ENCODE measurements at places on chromosomes 5 and 9.

DNA sequence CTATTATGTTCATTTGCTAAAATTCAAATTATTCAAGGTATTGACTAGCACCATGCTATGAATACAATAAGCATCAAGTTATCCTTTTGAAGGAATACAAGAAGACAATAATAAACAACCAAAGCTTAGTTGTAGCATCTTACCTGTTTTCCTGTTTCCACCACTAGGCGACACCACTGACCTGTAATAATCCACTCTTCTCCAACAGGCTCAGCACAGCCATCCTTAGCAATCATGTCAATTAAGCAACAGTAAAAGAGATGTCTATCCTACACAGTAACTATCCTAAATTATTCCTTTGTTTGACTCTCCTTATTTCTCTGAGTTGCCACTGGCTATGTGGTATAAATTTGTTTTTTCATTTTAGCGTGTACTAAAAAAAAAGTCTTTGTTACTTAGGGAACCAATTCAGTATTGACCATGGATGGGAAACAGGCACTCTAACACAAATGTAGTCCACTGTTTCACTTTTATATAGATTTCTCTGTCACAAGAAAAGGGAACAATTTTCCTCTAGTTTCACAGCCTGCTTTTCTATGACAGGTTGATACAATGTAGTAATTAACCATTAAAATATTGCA is 46.2 kb downstream of the PCA3 start:
- no peak for DNase-seq

DNA sequence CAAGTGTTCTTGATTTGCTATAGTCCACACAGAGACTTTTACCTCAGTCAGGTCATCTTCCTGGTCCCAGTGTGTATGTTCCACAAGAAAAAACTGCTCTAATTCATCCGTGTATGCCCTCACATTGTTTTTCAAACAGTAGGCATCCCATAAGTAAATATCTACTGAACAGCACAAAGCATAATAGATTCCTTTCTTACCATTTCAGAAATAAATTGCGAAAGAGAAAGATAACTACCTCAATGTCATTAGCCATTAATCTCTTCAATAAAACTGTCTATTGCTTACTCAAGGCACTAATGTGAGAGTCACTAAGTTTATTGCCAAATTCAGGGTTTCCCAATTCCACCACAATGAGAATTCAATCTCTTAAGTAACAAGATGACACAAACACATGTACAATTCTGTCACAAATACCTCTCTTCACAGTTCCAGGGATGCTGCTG is 9.6 kb downstream of the FBXW2 start:
- no peak for DNase-seq

DNA sequence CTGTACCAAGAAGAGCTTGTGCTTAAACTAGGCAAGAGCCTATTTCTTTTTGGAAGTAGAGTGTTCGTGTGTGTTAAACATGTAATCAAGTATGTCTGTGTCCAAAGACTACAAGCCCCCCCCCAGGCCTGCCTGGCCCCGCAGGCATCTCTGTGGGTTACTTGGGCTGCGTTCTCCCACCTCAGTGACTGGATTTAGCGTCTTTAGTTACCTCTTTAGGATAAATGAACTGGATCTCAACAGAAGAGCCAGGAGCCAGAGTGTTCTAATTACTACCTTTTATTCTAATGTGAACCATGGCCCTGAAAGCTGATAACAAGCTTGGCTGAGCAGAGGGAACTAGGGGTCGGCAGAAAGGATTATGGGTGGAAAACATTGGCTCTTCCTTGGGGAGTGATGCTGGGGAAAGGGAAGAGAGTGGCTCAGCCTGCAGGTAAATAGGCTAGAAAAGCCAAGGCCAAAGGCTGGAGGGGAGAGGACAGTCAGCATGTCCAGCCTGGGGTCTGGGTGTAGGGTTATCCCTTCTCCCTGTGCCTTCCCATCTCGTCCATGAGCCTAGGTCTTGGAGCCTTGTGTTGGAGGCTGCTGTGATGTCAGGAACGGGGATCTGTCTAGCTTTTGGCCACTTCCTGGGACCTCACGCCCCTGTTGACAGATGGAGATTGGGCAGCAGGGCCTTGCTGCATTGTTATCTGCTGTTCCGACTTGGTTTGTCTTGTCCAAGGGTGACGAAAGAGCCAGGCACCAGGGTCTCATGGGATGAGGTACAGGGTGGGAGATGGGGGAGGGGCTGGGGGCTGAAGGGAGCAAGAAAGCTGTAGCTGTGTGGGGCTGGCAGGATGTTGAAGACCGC is 11.1 kb downstream of the CD74 start:
- DNase-seq = no peak

DNA sequence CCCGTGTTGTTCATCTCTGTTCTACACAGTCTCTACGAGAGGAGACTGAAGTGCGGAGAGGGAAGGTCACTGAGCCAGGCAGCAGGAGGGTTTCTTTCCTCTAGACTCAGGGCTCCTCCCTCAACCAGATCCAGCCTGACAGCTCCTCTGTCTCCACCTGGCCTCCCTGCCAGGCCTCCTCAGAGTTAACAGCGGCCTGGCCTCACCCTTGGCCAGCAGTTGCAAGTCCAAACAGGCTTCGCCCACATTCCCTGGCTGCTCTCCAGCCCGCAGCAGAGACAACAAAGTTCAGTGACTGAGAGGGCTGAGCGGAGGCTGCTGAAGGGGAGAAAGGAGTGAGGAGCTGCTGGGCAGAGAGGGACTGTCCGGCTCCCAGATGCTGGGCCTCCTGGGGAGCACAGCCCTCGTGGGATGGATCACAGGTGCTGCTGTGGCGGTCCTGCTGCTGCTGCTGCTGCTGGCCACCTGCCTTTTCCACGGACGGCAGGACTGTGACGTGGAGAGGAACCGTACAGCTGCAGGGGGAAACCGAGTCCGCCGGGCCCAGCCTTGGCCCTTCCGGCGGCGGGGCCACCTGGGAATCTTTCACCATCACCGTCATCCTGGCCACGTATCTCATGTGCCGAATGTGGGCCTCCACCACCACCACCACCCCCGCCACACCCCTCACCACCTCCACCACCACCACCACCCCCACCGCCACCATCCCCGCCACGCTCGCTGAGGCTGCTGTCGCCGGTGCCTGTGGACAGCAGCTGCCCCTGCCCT is at the start of gene HRCT1:
Gene HRCT1, plus strand, starts transcription at position 291 of the 768 bp plus-strand sequence. Its CDS starts 86 bp downstream, at position 377.
- DNase-seq = peak; percentile 38

- DNase-seq = no peak
These were observed 14.1 kb upstream of the SFXN1 start for GRCh38 chr5:175464074-175464941.

DNA sequence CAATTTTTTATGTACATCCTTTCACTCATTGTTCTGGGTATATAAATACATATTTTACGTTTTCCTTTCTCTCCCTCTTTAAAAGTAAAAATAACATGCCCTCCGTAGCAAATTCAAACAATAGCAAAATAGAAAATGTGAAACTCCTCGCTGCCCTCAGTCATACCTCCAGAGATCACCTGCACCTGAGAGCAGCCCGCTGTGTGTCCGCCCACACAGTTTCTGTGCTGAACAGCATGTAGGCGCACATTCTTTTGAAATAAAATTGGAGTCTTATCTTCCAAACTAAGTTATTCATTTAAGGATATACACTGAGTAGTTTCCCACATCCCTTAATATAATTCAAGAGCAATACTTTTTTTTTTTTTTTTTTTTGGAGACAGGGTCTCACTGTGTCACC is 255.7 kb downstream of the AOPEP start:
- DNase-seq = no peak

GRCh38 chr5:153818626-153819025 is 220.1 kb downstream of the FAM114A2 start:
- no peak for DNase-seq

GRCh38 chr9:96720435-96720834 is 57.5 kb downstream of the ZNF510 start:
- no peak for DNase-seq

GRCh38 chr9:108953983-108954574 is 19.9 kb downstream of the ABITRAM start:
- DNase-seq = no peak

DNA sequence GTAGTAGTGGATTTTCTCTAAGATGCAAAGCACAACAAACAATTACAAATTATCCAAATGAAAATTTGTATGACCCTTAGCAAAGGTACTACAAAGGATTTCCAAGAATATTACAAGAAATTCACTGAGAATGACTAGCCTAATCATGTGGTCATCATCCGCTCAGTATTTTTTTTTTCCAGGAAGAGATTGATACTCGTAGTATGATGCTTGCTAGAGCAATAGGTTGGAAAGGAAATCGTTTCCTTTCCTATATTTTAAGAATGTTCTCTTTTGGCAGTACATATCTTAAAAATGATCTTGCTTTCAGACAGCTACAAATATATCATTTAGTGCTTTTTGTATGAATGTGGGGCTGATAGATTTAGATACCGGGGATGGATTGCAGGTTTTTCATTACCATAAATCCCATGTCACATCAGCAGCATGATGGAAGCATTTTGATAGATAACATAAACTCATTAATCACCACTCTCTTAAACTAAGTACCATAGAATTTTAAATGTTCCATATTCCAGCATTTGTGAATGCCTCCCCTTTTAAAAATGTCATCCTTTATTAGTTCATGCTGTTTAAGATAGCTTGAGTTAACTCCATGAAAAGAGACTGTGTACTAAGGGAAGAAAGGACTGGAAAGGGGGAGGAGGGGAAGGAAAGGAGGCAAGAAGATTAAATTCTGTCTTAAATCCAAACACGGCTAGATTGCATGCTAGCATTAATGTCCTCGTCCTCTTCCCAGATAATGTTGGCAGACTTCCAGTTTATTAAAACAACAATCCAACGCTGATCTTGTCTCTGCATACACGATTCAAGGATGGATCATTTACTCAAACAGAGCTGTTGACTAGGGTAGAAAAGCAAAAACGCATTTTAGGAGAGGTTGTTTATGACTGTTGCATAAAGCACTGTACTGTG is 311.7 kb upstream of the ZNF608 start:
- no peak for DNase-seq

DNA sequence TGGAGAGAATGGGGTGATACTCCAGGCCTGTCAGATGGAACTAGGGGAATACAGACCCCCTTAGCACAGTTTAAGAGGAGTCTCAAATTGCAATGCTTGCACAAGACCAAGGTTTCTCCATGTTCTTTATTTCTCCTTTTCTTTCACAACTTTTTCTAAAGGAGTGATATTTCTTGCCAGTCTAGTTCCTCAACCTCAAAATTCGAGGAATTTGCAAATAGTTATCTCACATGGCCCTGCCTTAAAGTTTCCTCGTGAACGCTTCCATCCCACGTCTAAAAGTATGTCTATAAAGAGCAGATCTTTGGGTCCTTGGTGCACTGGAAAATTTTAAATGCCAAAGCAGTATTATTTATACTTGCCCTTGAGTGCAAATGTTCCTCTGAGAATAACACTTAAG is 373.8 kb upstream of the KLF4 start:
- DNase-seq = no peak

- no peak for DNase-seq
These were observed 1315.5 kb upstream of the C9orf72 start for GRCh38 chr9:28888806-28889205.

DNA sequence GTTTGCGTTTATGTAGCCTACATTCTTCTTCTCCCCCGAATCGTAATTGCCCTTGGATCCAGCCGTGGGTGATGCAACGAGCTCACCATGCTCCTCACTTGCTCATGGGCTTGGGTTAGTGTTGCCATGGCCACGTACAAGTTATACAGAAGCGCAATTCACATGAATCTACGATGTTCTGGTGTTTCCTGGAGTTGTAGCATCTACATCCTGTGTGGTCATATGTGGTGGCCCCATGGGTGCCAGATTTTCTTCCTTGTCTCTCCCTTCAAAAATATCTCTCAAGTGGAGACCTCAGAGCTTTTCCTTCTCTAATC is 115.3 kb downstream of the TLE4 start:
- DNase-seq = no peak

DNA sequence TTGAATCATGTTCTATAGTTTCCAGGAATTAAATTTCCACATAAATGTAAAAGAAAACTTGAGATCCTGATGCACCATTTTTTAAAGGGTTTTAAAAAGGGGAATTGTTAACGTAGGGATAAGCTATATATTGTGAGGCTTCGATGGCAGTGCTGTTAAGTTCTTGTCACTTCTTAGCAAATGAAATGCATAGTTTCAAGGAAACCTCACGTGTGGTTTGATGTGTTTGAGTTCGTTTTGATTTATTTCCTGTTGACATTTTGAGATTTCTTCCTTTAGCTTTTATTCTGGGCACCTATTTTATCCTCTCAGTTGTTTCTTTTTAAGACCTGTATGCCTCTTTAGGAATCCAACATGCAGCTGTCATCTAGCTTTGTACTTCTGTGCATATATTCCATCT is 301.0 kb downstream of the DOCK8 start:
- no peak for DNase-seq

GRCh38 chr9:85262333-85262732 is 479.4 kb downstream of the AGTPBP1 start:
- DNase-seq = no peak

DNA sequence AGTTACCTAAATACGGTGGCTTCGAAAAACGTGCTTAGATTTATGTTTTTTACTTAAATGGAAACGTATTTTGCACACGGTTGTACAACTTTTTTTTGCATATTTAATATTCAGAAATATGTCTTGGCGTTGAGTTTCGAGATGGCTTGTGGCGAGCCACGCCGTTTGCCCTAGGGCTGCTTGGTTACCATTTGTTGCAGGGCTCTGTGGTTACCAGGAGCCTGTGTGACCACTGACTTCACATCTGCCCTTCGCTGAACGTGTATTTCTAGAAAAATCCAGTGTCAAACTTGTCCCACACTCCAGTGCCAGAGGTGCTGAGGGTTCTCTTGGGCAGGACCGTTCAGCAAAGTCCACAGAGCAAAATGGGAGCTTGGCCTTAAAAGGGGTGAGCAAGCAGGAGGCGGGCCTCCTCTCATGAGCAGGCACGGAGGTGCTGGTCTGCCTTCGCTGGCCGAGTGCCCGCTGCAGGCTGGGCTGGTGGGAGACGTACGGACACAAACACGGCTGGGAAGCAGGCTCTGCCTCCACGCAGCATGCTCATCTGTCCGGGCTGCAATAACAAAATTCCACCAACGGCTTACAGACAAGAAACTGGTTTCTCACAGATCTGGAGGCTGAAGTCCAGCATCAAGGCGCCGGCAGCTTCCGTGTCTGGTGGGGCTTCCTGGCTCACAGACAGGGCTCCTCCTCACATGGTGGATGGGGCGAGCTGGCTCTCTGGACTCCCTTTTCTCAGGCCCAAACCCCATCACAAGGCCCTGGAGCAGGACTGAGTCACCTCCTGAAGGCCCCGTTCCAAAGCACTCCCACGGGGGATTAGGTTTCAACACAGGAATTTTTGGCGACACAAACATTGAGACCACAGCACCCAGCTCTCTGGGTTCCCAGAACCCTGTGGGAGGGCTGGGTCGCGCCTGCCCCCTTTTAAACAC is 5.4 kb downstream of the MRPL36 start:
- DNase-seq = no peak
